ENCODE measurements at places on chromosomes 1 and 21.

- DNase-seq = no peak
These were observed 34.7 kb downstream of the PTPN14 start for GRCh38 chr1:214516434-214517326.

GRCh38 chr1:153403421-153404085, 12.7 kb upstream of the S100A8 start:
- DNase-seq = no peak

GRCh38 chr21:29394051-29394450, 95.3 kb downstream of the BACH1 start:
- DNase-seq = no peak

- no peak for DNase-seq
These were observed 57.8 kb upstream of the ERRFI1 start for GRCh38 chr1:8083739-8084484.

GRCh38 chr1:7753641-7754040, 17.5 kb upstream of the VAMP3 start:
- no peak for DNase-seq

GRCh38 chr1:196437671-196438070, 170.6 kb downstream of the KCNT2 start:
- no peak for DNase-seq

- no peak for DNase-seq
These were observed 174.0 kb upstream of the ATP1B1 start for GRCh38 chr1:168932539-168932938.

GRCh38 chr1:31699341-31699891, 4.4 kb downstream of the COL16A1 start:
- DNase-seq = no peak

DNA sequence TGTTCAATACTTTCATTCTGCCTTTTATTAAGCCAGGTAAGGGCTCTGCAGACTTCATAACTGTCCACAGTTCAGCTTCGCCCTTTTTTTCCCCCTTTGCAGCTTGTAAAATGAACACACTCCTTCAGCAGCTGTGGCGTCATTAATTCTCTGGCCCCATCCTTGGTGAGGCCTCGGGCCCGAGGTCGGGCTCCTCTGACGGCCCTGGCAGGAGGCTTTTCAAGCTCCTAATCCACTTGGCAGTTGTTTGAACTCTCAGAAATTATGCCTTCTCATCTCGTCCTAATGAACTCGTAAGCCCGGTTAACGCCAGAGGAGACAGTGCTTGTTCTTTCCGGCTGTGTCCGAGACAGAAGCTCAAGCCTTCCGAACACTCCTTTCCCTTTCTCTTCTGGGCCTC, 18.1 kb upstream of the EPHA8 start:
- DNase-seq = no peak

Measured in activated T-cell treated with anti-CD3 and anti-CD28 coated beads for 48 hours (primary cell).